ENCODE measurements at places on chromosomes 6 and 20.

DNA sequence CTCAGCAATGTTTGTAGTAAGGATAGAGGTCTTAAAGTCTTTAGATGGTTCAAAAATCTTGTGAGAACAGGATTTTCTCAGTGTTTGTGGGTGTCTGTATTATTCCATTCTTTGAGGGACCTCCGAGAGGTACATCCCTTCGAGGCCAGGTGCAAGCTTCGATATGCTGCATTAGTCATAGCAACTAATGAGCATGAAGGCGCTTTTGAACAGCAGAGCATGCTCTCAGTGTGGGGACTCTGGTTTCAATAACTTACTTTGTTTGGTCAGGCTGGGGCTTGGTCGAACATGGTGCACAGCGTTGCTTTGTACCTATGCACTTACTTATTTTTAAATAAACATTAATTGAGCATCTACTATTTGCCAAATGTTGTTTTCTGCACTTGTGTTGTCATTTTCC is 297.9 kb downstream of the CLIC5 start:
- no peak for DNase-seq

GRCh38 chr6:147099974-147100373 is 104.2 kb upstream of the STXBP5 start:
- no peak for DNase-seq

DNA sequence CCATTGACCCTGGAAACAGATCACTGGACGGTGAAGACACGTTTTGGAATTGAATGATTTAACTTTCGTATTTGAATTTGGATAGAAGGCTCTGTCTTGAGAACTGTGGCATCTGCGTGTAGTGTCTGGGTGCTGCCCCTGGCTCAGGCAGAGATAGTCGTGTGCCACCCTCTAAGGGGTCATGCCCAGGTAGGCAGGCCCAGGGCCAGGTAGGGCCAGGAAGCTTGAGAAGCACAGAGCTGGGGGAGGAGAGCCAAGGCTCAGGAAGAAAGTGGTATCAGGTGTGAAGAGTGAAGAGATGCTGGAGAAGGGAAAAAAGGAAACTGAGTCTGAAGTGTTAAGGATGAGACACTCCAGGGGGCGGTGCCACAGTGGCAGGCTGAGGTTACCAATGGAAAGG is 75.5 kb downstream of the IYD start:
- DNase-seq = no peak

DNA sequence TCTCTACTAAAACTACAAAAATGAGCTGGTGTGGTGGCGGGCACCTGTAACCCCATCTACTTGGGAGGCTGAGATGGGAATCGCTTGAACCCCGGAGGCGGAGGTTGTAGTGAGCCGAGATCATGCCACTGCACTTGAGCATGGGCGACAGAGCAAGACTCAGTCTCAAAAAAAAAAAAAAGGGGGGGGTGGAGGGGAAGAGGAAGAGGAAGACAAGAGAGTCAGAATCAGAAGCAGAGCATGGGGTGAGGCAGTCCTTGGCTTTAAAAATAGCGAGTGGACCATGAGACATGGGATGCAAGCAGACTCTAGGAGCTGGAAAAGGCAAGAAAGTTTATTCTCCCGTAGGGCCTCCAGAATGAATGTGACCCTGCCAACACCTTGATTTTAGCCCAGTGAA is 3.9 kb upstream of the SLC9A8 start:
- no peak for DNase-seq

DNA sequence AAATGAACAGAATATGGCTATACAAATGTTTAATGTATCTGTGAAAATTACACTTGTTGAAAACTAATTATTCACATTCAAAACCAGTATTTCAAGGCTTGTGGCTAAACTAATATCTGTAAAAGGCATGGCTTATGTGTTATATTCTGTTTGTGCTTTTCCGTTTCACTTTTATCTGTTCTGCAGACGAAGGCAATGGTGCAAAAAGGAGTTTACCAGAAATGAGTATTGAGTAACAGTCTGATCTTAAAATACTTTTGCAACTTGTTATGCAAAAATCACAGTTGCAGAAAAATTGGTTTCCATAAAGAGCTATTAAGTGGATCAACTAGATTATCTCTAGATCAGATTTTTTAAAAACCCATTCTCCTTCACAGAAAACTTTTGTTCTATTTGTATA is 9.4 kb upstream of the STX11 start:
- no peak for DNase-seq

GRCh38 chr20:63951398-63952209 is 4.6 kb downstream of the UCKL1 start:
- no peak for DNase-seq

DNA sequence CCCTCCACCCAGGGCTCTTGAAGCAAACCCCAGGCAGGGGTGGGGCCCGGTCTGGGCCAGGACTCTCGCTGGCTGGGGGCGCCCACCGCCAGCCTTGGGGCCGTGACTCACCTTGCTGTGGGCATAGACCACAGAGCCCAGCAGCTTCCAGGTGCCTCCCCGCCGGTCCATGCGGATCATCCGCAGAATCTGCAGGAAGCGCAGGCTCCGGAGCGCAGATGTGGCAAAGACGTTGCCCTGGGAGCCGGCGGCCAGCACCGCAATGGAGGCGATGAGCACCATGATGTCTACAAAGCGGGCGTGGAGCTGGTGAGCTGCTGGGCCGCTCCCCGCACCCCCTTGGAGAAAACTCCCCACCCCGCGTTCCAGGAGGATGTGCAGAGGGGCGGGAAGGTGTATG is 27.9 kb downstream of the KCNQ2 start:
- no peak for DNase-seq

GRCh38 chr20:1322511-1323245 is 6.3 kb downstream of the SDCBP2 start:
- no peak for DNase-seq

- DNase-seq = no peak
Measured at GRCh38 chr6:159445351-159445750, 247.7 kb downstream of the SOD2 start.

DNA sequence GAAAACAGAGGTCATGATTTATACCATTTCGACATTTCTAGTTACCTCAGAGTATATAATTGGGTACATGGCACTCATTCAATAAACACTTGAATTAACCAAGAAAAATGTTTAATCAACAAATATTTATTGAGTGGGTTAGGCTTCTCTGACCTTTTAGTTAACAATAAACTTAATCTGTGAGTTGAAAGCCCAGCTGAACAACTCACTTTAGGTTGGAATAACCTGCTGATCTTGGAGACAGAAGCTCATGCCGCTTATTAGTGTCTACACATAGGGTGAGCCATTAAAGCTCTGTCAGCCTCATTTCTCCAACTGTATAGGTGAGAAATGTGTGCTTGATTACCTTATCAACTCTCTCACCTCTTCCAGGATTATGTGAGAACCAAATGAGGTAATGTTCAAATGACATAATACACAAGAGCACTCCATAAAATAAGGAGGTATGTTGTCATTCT is 98.2 kb upstream of the DTNBP1 start:
- no peak for DNase-seq

DNA sequence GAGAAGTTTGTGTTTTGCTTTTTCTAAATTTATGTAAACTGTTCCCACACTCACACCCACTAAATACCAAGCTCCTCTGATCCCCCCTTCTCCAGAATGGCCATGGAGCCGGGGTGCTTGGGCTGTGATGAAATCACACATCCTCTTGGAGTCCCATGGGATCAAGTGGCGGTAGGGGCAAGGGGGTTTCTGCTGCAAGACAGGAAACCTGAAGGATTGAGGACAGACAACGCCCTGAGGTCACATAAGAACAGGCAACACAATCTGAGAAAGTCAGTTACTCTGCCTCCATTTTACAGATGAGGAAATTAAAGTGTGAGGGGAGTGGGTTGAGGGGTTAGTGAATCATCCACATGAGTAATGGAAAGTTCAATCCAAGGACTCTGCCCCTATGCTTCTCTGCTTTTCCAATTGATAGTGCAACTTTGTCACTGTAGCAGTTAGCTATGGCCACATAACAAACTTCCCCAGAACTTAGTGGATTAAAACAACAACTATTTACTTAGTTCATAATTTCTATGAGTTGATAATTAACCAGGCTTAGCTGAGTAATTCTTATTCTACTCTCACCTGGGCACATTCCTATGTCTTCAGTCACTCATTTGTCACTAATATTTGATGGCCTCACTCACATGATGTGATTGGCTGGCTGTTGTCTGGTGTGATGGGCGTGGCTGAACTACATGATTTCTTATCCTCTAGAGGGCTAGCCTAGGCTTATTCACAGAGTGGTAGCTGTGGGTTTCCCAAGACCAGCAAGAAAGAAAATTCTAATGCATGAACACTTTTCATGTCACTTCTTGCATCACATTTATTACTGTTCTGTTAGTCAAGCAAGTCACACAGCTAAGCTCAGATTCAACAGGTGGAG is 311.1 kb upstream of the RNF24 start:
- DNase-seq = no peak

DNA sequence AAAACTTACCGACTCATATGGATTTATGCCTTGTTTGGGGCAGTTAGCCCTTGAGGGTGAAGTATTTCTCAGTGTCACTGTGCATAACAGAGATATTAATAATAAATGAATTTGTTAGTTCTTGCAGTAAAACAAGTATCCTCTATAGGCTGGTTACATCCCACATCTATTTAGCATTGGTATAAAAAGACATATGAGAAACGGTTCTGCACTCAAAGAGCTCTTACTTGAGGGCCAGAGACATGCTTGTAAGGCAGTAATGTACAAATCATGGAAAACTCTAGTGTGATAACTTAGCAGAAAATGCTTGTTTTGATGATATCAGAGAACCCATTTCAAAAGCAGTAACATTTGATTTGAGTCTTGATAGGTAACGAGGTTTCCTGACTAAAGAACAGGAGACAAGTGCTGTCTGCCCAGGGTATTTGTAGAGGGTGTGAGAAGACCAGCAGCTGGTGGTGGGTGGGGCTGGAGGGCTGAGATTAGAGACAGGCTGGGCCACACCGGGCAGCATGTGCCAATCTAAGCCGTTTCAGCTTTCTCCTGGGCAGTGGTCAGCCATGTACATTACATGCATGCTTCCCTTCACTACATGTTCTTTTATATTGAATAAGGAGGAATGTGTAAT is 46.3 kb downstream of the TULP4 start:
- no peak for DNase-seq

GRCh38 chr6:106618324-106618723 is 11.0 kb downstream of the RTN4IP1 start:
- no peak for DNase-seq

GRCh38 chr20:46568570-46569129 is 18.2 kb upstream of the OCSTAMP start:
- DNase-seq = no peak

DNA sequence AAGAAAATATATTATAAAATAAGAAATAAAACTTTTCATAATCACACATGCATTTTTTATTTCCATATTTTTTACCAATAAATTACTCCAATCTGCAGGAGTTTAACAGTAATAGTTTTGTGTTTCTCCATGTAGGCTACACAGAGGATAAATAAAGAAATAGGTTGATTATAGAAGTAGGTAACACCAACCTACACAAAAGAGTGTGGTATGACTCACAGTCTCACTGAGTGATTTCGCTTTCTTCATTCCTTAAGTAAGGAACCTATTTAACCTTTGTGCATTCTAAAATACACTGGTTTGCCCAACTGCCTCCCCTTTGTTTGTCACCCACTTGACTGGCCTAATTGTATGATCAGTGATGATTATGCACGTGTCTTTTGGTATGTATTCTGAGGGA is 244.2 kb upstream of the RIMS1 start:
- no peak for DNase-seq

DNA sequence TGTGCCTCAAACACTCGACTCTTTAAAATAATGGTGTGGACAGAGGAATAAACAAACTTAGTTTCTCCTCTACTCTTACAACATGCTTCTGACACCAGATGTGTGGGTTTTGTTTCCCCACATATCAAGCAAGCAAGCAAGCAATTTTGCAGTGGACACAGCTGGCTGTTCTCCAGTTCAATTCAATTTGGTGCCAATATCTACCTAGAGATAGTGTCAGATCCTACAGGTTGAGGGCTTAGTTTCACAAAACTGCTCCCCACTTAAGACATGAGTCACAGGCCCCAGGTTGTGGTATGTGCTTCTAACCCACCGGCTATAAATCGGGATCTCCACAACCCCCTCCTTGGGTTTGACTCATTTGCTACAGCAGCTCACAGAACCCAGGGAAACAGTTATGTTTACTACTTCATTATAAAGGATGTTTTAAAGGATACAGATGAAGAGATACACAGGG is 131.4 kb upstream of the TRAF3IP2 start:
- no peak for DNase-seq

DNA sequence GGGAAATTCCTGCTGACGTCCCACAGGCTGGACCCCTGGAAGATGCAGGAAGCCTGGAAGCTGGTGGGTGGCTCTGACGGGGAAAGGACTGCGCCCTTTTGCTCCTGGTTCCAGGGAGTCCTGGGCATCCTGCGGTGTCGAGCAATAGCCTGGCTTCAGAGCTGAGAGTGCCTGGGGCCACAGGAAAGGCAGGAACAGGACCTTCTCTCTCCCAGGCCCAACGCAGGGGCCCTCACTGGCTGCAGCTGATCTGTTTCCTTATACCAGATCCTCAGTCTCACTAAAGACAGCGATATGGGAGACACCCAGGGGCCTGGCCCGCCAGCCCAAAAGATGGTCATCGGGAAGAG is 1.4 kb downstream of the B3GALT4 start:
- no peak for DNase-seq

DNA sequence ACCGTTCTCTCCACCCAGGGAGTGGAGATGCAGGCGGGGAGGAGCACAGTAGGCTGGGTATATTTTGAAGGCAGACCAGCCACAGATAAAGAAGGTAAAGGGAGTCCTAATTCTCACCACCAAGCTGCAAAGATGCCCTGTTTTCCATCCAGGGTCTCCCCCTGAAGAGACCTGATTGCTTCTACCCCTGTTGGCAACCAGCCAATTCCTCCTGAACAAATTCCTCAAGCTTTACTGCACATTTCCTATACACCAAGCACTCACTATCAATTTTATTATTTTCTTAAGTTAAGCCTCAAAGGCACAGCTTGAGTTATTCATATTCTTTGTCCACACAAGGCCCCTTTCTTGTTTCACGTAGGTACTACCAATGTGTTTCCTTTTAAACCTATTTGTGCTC is 214.4 kb downstream of the EYA2 start:
- DNase-seq = no peak

DNA sequence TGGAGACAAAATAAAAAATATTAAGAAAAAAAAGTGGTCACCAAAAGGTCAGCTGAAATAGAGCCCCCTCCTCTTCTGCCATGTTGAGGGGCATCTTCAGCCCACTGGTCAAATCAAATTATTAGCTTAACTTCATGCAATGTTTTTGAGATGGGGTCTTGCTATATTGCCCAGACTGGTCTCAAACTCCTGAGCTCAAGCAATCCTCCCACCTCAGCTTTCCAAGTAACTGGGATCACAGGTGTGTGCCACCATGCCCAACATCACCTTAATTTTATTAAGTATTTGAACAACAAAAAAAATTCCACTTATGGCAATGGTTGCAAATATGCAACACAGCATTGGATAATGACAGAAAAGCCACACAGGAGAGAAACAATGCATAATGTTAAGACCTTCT is 99.3 kb upstream of the BEND3 start:
- DNase-seq = no peak

- no peak for DNase-seq
Measured at GRCh38 chr6:128822271-128822670, 60.7 kb upstream of the LAMA2 start.

Measured in iPS DF 6.9 (cell line).